CD4-positive, CD25-positive, alpha-beta regulatory T cell (primary cell): ENCODE measurements at places on chromosomes 12 and 14. TPM values are rescaled to one million over a fixed set of nuclear protein-coding genes. Genes with fewer than 3 reads are reported as not detected.

RPGRIP1 gene
- total RNA-seq, result not detected

KRT74 gene
- not detected for total RNA-seq

MGP gene
- 2.6 TPM for total RNA-seq

TRPV4 gene
- not detected for total RNA-seq

DTX3 gene
- 31.2 TPM for total RNA-seq

TAS2R20 gene
- 2.2 TPM for total RNA-seq

CEP290 gene
- 16.7 TPM for total RNA-seq

MFAP5 gene
- not detected for total RNA-seq

P2RX2 gene
- not detected for total RNA-seq

SLC2A14 gene
- total RNA-seq, result 0.25 TPM

EML5 gene
- 0.69 TPM for total RNA-seq

RILPL1 gene
- 6.6 TPM for total RNA-seq

PAWR gene
- total RNA-seq, result 5.8 TPM

TMTC3 gene
- total RNA-seq, result 9.2 TPM

DNA sequence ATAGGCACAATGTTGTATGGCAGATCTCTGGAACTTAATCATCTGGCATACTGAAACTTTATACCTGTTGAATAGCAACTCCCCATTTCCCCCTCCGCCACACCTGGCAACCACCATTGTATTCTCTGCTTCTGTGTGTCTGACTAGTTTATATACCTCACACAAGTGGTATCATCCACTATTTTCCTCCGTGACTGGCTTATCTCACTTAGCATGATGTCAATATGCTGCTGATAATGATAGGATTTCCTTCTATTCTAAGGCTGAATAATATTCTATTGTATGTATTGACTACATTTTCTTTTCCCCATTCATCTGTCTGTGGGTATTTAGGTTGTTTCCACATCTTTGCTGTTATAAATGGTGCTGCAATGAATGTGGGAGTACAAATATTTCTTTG is 21.5 kb downstream of the BRMS1L start:
- H3K27ac ChIP-seq, result no peak overlapping the region
- peaks cover 13% of the 10 kb centered on the region for H3K36me3 ChIP-seq
- H3K4me3 ChIP-seq, result no peak overlapping the region
- no peaks in the 10 kb centered on the region for H3K27me3 ChIP-seq
- no peaks in the 10 kb centered on the region for H3K4me1 ChIP-seq

DNA sequence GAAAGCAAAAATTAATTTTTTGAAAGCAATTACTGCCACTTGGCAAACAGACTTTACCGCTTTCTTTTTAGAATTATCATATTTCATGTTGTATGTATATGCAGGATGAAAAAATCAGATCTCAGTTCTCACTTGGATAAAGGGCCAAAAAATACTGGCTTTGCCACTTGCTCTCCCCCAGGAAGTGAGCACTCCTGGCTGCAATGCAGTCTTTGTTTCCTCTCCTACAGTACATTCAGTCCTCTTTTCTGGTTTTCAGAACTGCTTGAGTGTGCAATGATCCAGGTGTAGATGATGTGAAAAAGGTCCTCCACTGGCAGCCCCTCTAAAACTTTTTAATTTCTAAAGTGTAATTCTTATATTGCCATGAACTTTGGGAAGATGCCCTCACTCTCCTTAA is 183.4 kb downstream of the SLC25A21 start:
- DNase-seq, result no peak
- no peaks in the 10 kb centered on the region for H3K27me3 ChIP-seq
- H3K36me3 ChIP-seq, result no peaks in the 10 kb centered on the region
- H3K4me1 ChIP-seq, result no peaks in the 10 kb centered on the region

- no peak overlapping the region for H3K4me3 ChIP-seq
- no peak overlapping the region for H3K27ac ChIP-seq
Measured at GRCh38 chr12:121085069-121085468, 46.0 kb upstream of the OASL start.

- peaks cover 2% of the 10 kb centered on the region for H3K27me3 ChIP-seq
- DNase-seq, result peak; percentile 44
- peaks cover 16% of the 10 kb centered on the region for H3K4me1 ChIP-seq
- H3K4me3 ChIP-seq, result no peak overlapping the region
- H3K36me3 ChIP-seq, result no peaks in the 10 kb centered on the region
Measured at GRCh38 chr14:100654814-100655740, 67.9 kb upstream of the BEGAIN start.

DNA sequence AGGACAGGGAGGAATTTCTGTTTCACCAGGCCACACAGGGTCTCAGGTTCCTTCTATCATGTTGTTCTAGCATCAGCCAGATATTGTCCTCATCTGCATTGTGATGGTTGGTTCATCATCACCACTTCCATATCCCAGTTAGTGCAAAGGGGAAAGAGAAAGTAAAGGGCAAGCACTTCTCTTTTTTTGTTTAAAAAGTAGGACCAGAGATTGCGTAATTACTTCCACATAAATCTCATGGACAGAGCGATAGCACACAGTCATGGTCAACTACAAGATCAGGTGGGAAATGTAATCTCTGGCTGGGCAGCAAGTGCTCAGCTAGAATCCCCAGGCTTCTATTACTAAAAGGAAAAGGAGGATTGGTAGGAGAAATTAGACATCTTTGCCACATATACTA is 155.1 kb downstream of the KIF21A start:
- DNase-seq, result no peak
- H3K36me3 ChIP-seq, result no peaks in the 10 kb centered on the region
- H3K4me1 ChIP-seq, result no peaks in the 10 kb centered on the region
- no peak overlapping the region for H3K27ac ChIP-seq
- H3K27me3 ChIP-seq, result peaks cover 2% of the 10 kb centered on the region

- no peak for DNase-seq
- H3K36me3 ChIP-seq, result no peaks in the 10 kb centered on the region
- H3K27me3 ChIP-seq, result no peaks in the 10 kb centered on the region
- H3K4me1 ChIP-seq, result no peaks in the 10 kb centered on the region
- no peak overlapping the region for H3K27ac ChIP-seq
Measured at GRCh38 chr12:23757541-23757962, 191.9 kb downstream of the SOX5 start.

GRCh38 chr12:27841392-27841882 is 61.4 kb upstream of the MANSC4 start:
- no peak for DNase-seq
- H3K36me3 ChIP-seq, result no peaks in the 10 kb centered on the region
- no peaks in the 10 kb centered on the region for H3K27me3 ChIP-seq
- peaks cover 16% of the 10 kb centered on the region for H3K4me1 ChIP-seq

GRCh38 chr12:47360771-47361388 is 281.1 kb upstream of the AMIGO2 start:
- no peaks in the 10 kb centered on the region for H3K27me3 ChIP-seq
- H3K4me1 ChIP-seq, result peaks cover 71% of the 10 kb centered on the region
- DNase-seq, result peak; percentile 90
- H3K4me3 ChIP-seq, result peak overlapping the region; percentile 84
- peak overlapping the region; percentile 90 for H3K27ac ChIP-seq

- no peak overlapping the region for H3K4me3 ChIP-seq
- no peaks in the 10 kb centered on the region for H3K4me1 ChIP-seq
- peak; percentile 63 for DNase-seq
- no peak overlapping the region for H3K27ac ChIP-seq
Measured at GRCh38 chr12:6062757-6063735, 61.4 kb downstream of the VWF start.

DNA sequence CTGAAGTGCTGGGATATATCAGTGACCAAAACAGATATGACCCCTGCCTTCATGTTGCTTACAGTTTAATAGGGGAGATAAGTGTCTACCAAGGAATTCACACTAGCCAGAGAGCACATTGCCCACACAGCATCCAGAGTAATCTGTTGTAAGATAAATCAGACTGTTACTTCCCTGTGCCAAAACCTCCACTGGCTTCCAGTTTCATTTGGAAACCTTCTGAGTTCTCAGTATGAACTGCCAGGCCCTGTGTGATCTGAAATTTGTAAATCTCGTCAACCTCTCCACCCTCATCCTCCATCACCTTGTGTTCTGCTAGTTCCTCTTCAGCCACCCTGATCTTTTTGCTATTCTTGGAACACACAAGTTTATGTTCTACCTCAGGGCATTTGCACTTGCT is 154.7 kb downstream of the ETV6 start:
- H3K27ac ChIP-seq, result no peak overlapping the region
- no peak for DNase-seq
- no peak overlapping the region for H3K4me3 ChIP-seq
- no peaks in the 10 kb centered on the region for H3K36me3 ChIP-seq
- H3K4me1 ChIP-seq, result peaks cover 7% of the 10 kb centered on the region

DNA sequence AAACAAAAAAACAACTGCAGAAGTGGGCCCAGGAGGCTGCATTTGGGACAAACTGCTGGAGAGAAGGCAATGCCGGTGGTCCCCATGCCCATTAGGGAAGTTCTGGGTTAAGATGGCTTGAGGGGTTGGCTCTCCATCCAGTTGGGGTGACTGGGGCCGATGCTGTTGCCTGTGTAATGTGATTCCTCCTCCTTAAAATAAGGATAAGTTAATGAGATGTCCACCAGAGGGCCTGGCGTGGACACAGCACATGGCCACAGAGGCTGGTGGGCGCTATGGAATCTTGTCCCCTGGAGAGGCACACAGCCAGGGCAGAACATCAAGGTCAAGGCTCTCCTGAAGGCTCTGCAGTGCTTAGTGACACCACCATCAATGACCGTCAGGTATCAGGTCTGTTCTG is 1.0 kb upstream of the TESC start:
- no peak overlapping the region for H3K27ac ChIP-seq
- no peaks in the 10 kb centered on the region for H3K36me3 ChIP-seq
- peaks cover 16% of the 10 kb centered on the region for H3K4me1 ChIP-seq
- H3K4me3 ChIP-seq, result no peak overlapping the region
- peaks cover 7% of the 10 kb centered on the region for H3K27me3 ChIP-seq

DNA sequence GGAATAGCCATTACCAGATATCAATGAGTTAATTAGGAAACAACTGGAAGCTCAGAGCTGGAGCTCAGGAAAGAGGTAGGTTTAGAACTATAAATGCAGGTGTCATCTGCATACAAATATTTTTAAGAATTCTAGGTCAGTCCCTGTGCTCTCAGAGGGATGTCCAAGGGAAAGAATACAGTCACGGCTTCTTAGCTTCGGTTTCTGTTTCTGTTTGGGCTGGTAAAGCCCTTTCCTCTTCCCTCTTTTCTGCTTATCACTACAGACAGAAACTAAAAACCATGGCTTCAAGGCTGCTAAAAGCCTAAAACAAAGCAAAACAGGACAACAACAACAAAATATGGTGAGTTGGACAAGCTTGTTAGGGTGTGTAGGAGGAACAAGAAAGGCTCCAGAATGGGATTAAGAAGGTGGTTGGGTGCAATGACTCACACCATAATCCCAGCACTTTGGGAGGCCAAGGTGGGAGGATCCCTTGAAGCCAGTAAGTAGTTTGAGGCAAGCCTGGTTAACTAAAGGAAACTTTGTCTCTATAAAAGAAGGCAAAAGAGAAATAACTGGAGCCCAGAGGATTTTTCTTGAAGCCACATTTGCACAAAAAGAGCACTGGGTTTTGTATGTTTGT is 113.0 kb downstream of the SEC23A start:
- H3K4me3 ChIP-seq, result no peak overlapping the region
- peaks cover 2% of the 10 kb centered on the region for H3K27me3 ChIP-seq
- no peaks in the 10 kb centered on the region for H3K4me1 ChIP-seq
- H3K27ac ChIP-seq, result no peak overlapping the region
- H3K36me3 ChIP-seq, result no peaks in the 10 kb centered on the region
- DNase-seq, result peak; percentile 13

- peak; percentile 74 for DNase-seq
- H3K27me3 ChIP-seq, result no peaks in the 10 kb centered on the region
- H3K36me3 ChIP-seq, result no peaks in the 10 kb centered on the region
- H3K27ac ChIP-seq, result peak overlapping the region; percentile 33
- no peak overlapping the region for H3K4me3 ChIP-seq
Measured at GRCh38 chr14:100305324-100306100, 732 bp downstream of the SLC25A29 start.

- H3K27me3 ChIP-seq, result no peaks in the 10 kb centered on the region
- H3K4me1 ChIP-seq, result no peaks in the 10 kb centered on the region
- no peak for DNase-seq
- H3K36me3 ChIP-seq, result no peaks in the 10 kb centered on the region
- H3K27ac ChIP-seq, result no peak overlapping the region
Measured at GRCh38 chr12:97182769-97183168, 275.7 kb downstream of the NEDD1 start.

- no peak for DNase-seq
- no peaks in the 10 kb centered on the region for H3K4me1 ChIP-seq
- H3K27ac ChIP-seq, result no peak overlapping the region
- H3K4me3 ChIP-seq, result no peak overlapping the region
- no peaks in the 10 kb centered on the region for H3K27me3 ChIP-seq
- no peaks in the 10 kb centered on the region for H3K36me3 ChIP-seq
Measured at GRCh38 chr12:31922341-31923062, 36.7 kb upstream of the RESF1 start.

GRCh38 chr12:46872135-46872534 is 46.3 kb upstream of the SLC38A4 start:
- no peak overlapping the region for H3K27ac ChIP-seq
- DNase-seq, result no peak
- peaks cover 5% of the 10 kb centered on the region for H3K27me3 ChIP-seq

DNA sequence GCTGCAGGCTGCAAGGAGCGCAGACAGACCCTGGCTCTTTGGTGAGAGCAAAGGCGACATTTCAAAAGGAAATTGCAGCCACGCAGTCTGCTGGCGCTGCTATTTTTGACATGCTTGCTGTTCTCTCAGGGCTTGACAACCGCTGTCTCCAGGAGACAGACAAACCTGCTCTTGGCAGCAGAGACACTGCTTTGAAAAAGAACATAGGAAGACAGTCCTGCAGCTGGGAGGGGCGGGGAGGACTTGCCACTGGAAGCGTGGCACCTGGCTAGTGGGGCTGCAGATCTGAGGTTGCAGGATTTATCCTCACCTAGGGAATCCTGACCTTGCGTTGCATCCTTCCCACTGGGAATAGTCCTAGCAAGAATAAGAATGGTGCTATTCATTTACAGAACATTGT is 91.8 kb upstream of the KCNA1 start:
- no peaks in the 10 kb centered on the region for H3K36me3 ChIP-seq
- H3K27me3 ChIP-seq, result no peaks in the 10 kb centered on the region
- H3K4me1 ChIP-seq, result peaks cover 21% of the 10 kb centered on the region
- H3K27ac ChIP-seq, result no peak overlapping the region
- no peak overlapping the region for H3K4me3 ChIP-seq

- H3K27me3 ChIP-seq, result peaks cover 2% of the 10 kb centered on the region
- DNase-seq, result no peak
- H3K27ac ChIP-seq, result no peak overlapping the region
- no peak overlapping the region for H3K4me3 ChIP-seq
- H3K4me1 ChIP-seq, result no peaks in the 10 kb centered on the region
Measured at GRCh38 chr12:66959276-66959675, 280.4 kb upstream of the GRIP1 start.

GRCh38 chr14:64971943-64972791 is at the start of gene RAB15:
TSS of gene RAB15 (minus strand) at chr14:64972336. CDS start at chr14:64972076, 260 bp downstream.
- peaks cover 18% of the 10 kb centered on the region for H3K4me1 ChIP-seq
- DNase-seq, result peak; percentile 38
- H3K27ac ChIP-seq, result no peak within 1 kb of the TSS
- peak within 1 kb of the TSS; percentile 48 for H3K4me3 ChIP-seq

GRCh38 chr14:90491221-90491885 is 94.5 kb downstream of the CALM1 start:
- DNase-seq, result no peak
- no peak overlapping the region for H3K4me3 ChIP-seq
- H3K27me3 ChIP-seq, result no peaks in the 10 kb centered on the region
- H3K36me3 ChIP-seq, result no peaks in the 10 kb centered on the region
- no peaks in the 10 kb centered on the region for H3K4me1 ChIP-seq

GRCh38 chr12:45342848-45343247 is 127.0 kb downstream of the ANO6 start:
- H3K4me1 ChIP-seq, result no peaks in the 10 kb centered on the region
- H3K27ac ChIP-seq, result no peak overlapping the region
- peaks cover 6% of the 10 kb centered on the region for H3K36me3 ChIP-seq
- no peak for DNase-seq

GRCh38 chr14:103597623-103598377 is 31.2 kb upstream of the KLC1 start:
- H3K27ac ChIP-seq, result no peak overlapping the region
- no peaks in the 10 kb centered on the region for H3K27me3 ChIP-seq
- no peaks in the 10 kb centered on the region for H3K36me3 ChIP-seq
- no peak overlapping the region for H3K4me3 ChIP-seq
- peaks cover 6% of the 10 kb centered on the region for H3K4me1 ChIP-seq
